Activated CD4-positive, alpha-beta T cell treated with anti-CD3 and anti-CD28 coated beads for 36 hours (primary cell): ENCODE measurements at places on chromosomes 2 and 18.

GRCh38 chr2:39641635-39642034, 24.1 kb upstream of the TMEM178A start:
- DNase-seq, result no peak
- H3K36me3 ChIP-seq, result no peaks in the 10 kb centered on the region
- H3K4me3 ChIP-seq, result no peak overlapping the region
- no peaks in the 10 kb centered on the region for H3K27me3 ChIP-seq

DNA sequence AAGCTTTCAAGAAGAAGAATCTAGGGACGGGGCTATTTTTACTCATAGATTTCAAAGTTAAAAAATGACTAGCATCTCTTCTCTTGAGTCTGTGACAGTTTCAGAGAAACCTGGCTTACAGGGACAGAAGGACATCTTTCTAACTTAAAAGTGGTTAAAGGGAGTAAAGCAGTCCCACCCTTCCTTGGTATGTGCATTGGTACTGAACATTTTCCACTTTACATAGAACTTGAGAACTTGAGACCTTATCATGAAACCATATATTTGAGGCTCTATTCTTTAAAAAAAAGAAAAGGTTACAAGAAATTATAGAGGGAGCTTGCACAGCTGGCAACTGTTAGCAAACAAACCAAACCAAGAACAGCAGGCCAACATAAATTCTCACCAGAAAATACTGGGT, 73.4 kb upstream of the GAREM1 start:
- DNase-seq, result no peak
- no peaks in the 10 kb centered on the region for H3K4me1 ChIP-seq
- no peak overlapping the region for H3K27ac ChIP-seq
- H3K36me3 ChIP-seq, result no peaks in the 10 kb centered on the region

GRCh38 chr2:201984800-201985525, 48.7 kb upstream of the FZD7 start:
- H3K4me3 ChIP-seq, result no peak overlapping the region
- peak; percentile 41 for DNase-seq
- no peak overlapping the region for H3K27ac ChIP-seq

GRCh38 chr2:120935339-120936313, 200.0 kb downstream of the GLI2 start:
- no peaks in the 10 kb centered on the region for H3K27me3 ChIP-seq
- no peak overlapping the region for H3K27ac ChIP-seq
- peaks cover 3% of the 10 kb centered on the region for H3K4me1 ChIP-seq
- H3K4me3 ChIP-seq, result no peak overlapping the region
- no peak for DNase-seq

DNA sequence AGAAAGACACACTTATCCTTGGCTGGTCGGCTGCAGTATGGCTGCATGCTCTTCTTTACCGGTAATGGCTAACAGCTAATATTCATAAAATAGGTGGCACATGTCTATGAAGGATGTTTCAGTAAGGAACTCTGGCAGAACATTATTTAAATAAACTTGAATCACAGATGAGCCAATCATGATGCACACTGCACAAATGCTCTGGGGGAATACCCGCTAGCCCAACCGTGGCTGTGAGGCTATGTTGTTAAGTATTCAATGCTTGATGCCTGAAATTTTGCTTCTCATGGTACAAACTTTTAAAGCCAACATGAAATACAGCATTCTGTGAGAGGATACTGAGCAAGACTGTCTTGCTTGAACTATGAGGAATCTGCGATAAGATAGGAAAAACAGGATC, 505.8 kb downstream of the ZEB2 start:
- no peaks in the 10 kb centered on the region for H3K27me3 ChIP-seq
- no peaks in the 10 kb centered on the region for H3K4me1 ChIP-seq
- H3K27ac ChIP-seq, result no peak overlapping the region
- peaks cover 1% of the 10 kb centered on the region for H3K36me3 ChIP-seq
- peak; percentile 10 for DNase-seq

GRCh38 chr2:135072125-135072997, 20.3 kb downstream of the RAB3GAP1 start:
- peaks cover 30% of the 10 kb centered on the region for H3K4me1 ChIP-seq
- H3K4me3 ChIP-seq, result no peak overlapping the region
- H3K27me3 ChIP-seq, result no peaks in the 10 kb centered on the region
- H3K27ac ChIP-seq, result no peak overlapping the region

DNA sequence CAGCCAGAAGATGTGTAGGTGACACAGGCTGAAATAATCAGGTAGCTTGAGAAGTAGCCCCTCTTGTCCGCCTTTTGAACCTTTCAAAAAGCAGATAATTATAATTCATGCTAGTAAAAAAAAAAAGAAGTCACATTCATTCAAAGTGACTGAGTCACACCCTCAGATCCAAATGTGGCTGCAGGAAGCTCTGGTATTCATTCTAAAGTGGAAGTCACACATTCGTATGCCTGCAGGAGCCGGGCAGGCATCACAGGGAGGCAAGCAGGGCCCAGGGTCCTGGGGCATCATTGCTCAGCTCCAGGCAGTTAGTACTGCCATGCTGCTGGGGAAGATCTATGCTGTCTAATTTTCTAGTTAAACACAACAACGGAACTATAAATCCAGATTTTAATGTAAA, 21.7 kb upstream of the RAB11FIP5 start:
- H3K27ac ChIP-seq, result no peak overlapping the region
- no peaks in the 10 kb centered on the region for H3K4me1 ChIP-seq
- H3K36me3 ChIP-seq, result no peaks in the 10 kb centered on the region
- peaks cover 4% of the 10 kb centered on the region for H3K27me3 ChIP-seq
- H3K4me3 ChIP-seq, result no peak overlapping the region

DNA sequence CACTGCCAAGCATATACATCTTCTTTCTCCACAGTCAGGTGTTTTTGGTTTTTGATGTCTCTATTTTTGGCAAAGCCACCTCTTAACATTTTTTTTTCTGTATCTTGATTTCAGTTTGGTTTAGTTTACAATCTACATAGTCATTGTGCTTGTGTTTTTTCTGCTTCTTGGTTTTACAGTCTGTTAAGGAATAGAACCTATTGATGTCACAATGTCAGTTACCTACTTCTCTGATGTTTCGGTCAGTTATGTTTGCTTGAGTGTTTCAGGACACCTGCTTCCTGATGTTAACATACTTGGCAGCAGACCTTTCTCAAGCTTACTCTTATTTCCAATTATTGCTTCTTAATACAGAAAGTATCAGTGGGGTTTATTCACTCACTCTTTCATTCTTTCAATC, 253.3 kb downstream of the SPAG16 start:
- no peaks in the 10 kb centered on the region for H3K4me1 ChIP-seq
- H3K27ac ChIP-seq, result no peak overlapping the region
- no peak for DNase-seq
- no peaks in the 10 kb centered on the region for H3K36me3 ChIP-seq
- no peak overlapping the region for H3K4me3 ChIP-seq

- no peak overlapping the region for H3K27ac ChIP-seq
- H3K4me3 ChIP-seq, result no peak overlapping the region
- H3K4me1 ChIP-seq, result peaks cover 7% of the 10 kb centered on the region
- no peak for DNase-seq
- H3K36me3 ChIP-seq, result no peaks in the 10 kb centered on the region
These were observed 61.3 kb upstream of the SLC8A1 start for GRCh38 chr2:40513201-40513600.

GRCh38 chr2:207163053-207163755, 2.5 kb downstream of the KLF7 start:
- H3K36me3 ChIP-seq, result peaks cover 6% of the 10 kb centered on the region
- DNase-seq, result peak; percentile 58
- peaks cover 56% of the 10 kb centered on the region for H3K4me1 ChIP-seq
- H3K27ac ChIP-seq, result peak overlapping the region; percentile 78
- peak overlapping the region; percentile 90 for H3K4me3 ChIP-seq

GRCh38 chr2:86072271-86072858, 33.3 kb downstream of the POLR1A start:
- peaks cover 19% of the 10 kb centered on the region for H3K4me1 ChIP-seq
- H3K4me3 ChIP-seq, result no peak overlapping the region
- DNase-seq, result no peak
- H3K27ac ChIP-seq, result no peak overlapping the region
- H3K27me3 ChIP-seq, result no peaks in the 10 kb centered on the region
- peaks cover 59% of the 10 kb centered on the region for H3K36me3 ChIP-seq

- H3K27ac ChIP-seq, result peak overlapping the region; percentile 4
- no peaks in the 10 kb centered on the region for H3K36me3 ChIP-seq
- H3K27me3 ChIP-seq, result peaks cover 5% of the 10 kb centered on the region
- DNase-seq, result peak; percentile 32
These were observed 24.2 kb upstream of the BZW1 start for GRCh38 chr2:200787351-200788120.

GRCh38 chr2:101893681-101894381, 97.9 kb upstream of the IL1R2 start:
- H3K4me1 ChIP-seq, result peaks cover 18% of the 10 kb centered on the region
- no peak overlapping the region for H3K4me3 ChIP-seq
- H3K27ac ChIP-seq, result no peak overlapping the region

DNA sequence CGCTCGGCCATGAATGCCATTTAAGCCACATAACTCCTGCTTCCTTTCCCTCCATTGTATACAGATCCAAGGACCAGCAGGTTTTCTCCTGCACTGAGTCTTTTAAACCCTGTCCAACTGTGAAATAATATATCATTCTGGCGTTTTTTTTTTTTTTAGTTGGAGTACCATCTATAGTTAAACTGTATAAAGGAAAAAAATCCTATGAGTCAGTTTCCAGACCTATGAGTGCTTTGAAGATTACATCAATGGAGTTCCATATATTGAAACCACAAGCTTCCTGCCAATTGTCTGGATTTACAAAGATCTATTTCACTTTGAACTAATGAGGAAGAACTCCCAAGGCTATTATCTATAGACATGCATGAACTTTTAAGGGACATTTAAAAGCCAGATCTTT, 2.4 kb upstream of the MALT1 start:
- H3K27ac ChIP-seq, result no peak overlapping the region
- peaks cover 5% of the 10 kb centered on the region for H3K36me3 ChIP-seq
- DNase-seq, result no peak
- H3K4me3 ChIP-seq, result no peak overlapping the region
- peaks cover 2% of the 10 kb centered on the region for H3K27me3 ChIP-seq

DNA sequence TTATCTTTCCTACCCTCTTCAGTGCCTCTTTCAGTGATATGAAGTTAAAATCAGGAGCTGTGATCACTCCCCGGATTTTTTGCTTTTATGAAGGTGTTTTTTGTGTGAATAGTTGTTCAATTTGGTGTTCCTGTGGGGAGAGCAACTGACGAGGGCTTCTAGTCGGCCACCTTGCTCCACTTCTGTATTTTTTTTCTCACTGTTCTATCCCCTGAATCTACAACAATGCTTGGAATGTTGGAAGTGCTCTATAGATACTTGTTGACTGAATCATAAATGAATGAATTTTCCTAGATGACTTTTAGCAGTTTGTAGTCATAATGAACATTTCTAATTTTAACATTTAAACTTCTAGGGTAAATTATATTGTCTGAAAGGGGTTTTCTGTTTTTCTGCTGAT, 247.3 kb downstream of the ZNF385B start:
- H3K27ac ChIP-seq, result no peak overlapping the region
- H3K4me3 ChIP-seq, result no peak overlapping the region
- H3K4me1 ChIP-seq, result no peaks in the 10 kb centered on the region
- H3K36me3 ChIP-seq, result no peaks in the 10 kb centered on the region
- no peak for DNase-seq
